ENCODE measurements at places on chromosomes 5 and 9.

DNA sequence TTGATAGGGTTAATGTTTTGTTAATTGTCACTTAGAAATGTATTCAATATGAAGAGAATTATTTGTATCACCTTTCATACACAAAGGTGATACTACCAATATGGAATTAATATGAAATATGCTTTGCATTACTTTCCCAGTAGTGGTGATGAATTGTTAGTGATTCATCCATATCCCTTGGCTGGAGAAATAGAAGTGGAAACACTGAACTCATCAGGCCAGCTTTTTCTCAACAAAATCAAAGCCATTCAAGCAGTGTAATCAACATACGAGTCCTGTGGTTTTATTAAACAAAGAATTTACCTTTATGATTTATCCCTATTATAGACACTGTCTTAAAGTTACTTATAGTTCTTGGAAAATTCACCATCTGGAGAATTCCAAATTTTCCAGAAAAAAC lies 264.0 kb upstream of the MEF2C start:
- DNase-seq, result no peak

DNA sequence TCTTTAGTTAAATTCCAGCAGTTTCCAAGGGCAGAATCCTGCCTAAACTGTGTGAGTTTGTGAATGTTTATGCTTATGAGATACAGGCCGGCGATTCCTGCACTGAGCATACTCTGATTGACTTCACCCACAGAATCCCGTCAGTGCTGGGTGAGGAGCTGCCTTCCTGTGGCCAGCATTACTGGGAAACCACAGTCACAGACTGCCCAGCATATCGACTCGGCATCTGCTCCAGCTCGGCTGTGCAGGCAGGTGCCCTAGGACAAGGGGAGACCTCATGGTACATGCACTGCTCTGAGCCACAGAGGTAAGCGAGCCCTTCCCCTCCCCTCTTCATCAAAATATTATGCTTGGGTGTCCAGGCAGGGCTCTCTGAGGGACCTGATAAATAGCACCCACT lies 103.7 kb downstream of the CMYA5 start:
- DNase-seq, result no peak

GRCh38 chr5:139243425-139243970 lies 45.3 kb upstream of the SIL1 start:
- DNase-seq, result no peak

- no peak for DNase-seq
These were observed 185.2 kb upstream of the TRIM32 start for GRCh38 chr9:116501871-116502270.

DNA sequence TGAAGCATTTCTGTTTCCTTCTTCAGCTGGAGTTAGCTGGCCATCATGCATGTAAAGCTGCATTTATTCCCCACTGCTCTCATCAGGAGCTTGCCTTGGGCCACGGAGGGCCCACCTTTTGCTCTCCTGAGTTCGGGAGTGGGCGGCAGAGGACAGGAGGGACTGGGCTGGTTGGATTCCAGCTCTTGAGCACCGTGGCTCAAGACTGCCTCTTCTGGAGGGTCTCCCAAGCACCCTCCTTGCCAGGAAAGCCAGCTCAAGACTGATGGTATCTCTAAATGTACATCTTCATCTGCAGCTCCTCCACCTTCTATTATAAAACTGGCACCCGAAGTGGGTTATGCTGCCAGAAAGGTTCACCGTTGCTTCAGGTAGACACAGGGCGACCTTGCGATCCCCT lies 399.6 kb upstream of the IRX1 start:
- DNase-seq, result no peak

DNA sequence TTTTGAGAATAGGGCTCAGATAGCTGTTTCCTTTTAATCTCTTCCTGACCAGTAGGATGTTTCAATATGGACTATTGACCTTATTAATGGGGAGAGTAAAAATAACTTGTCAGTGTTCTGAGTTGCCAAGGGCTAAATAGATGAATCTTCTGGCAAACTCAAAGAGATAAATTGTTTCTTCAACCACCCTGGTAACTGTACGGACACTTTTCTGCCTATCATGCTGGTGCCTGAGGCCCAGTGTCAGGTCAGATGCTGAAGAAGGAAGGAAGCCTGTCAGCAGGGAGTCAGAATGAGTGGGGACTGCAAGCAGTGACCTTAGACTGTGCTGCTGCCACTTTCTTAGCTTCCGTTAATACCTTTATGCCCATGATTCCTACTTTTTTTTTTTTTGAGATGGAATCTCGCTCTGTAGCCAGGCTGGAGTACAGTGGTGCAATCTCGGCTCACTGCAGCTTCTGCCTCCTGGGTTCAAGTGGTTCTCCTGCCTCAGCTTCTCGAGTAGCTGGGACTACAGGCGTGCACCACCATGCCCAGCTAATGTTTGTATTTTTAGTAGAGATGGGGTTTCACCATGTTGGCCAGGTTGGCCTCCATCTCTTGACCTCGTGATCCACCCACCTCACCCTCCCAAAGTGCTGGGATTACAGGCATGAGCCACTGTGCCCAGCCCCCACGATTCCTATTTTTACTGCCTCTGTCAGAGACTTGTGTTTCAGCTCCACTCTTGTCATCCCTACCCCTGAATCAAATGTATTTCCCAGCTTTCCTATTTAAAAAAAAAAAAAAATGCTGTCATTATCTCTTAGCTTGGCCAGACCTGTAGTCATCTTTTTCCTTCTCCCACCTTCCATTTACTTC lies 33.7 kb downstream of the TGFBR1 start:
- DNase-seq, result no peak

GRCh38 chr5:3392306-3392939 lies 203.2 kb upstream of the IRX1 start:
- no peak for DNase-seq

GRCh38 chr9:126482361-126483044 lies 131.2 kb upstream of the LMX1B start:
- DNase-seq, result peak; percentile 71

DNA sequence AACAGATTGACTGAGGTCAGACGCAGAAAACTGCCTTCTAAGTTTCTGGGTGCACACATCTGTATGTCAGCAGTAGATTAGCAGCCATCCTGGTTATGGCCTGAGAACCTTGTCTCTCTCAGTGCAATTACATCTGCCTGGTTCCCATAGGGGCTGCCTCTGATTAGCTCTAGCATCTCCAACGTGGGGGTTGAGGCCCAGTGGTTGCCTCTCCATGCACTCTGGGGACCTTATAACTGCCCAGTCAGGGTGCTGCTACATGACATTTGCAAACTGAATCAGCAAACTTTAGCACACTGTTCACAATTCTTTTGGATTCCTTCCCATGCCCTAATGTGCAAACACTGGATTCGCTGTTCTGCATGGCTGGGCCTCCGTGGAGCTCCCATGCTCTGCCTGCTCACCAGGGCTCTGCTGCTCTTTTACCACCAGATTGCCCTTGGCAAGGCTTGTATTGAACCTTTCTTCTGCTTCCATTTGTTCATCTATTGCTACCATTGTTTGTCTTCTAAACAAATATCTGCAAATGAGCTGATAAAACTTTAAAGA lies 36.2 kb downstream of the SNX18 start:
- DNase-seq, result no peak

GRCh38 chr5:73691302-73692080 lies 65.5 kb downstream of the ARHGEF28 start:
- no peak for DNase-seq

GRCh38 chr5:137605411-137605810 lies 106.3 kb upstream of the SPOCK1 start:
- no peak for DNase-seq

DNA sequence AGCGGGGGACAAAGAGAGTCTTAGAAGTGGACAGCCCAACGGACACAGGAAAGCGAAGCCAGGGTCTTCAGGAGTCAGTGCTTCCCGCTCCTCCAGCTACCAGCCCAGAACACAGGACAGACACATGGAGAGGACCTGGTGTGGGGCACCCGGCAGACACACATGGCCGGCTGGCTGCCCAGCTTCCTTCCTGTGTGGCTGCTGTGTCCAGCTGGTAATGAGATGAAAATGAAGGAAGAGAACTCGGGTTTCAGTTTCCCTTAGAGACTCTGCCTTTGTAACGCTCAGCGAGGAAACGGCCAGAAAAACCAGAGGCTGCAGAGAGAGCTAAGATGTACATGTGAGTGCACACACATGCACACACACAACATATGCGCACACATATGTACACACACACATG lies 87.5 kb downstream of the SECISBP2 start:
- DNase-seq, result peak; percentile 79

GRCh38 chr5:124421584-124421983 lies 324.9 kb downstream of the ZNF608 start:
- no peak for DNase-seq

GRCh38 chr5:133081703-133082102 lies 29.9 kb downstream of the HSPA4 start:
- DNase-seq, result no peak

DNA sequence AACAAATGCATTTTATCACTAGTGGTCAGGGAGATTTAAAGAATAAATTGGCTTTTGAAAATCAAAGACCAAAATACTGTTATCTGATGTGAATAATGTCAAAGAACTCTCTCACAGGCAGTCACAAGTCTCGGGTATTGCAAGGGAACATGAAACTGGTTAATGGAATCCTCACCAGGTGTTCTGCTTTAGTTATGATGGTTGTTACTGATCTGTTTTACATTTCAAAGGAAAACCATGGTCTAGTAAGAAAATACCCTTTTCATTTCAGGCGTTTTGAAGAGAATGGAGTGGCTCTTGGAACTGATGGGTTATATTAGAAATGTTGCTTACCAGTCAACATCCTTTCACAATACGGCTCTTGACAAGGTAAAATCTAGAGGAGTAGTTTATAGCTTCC lies 43.4 kb downstream of the HACD4 start:
- no peak for DNase-seq

DNA sequence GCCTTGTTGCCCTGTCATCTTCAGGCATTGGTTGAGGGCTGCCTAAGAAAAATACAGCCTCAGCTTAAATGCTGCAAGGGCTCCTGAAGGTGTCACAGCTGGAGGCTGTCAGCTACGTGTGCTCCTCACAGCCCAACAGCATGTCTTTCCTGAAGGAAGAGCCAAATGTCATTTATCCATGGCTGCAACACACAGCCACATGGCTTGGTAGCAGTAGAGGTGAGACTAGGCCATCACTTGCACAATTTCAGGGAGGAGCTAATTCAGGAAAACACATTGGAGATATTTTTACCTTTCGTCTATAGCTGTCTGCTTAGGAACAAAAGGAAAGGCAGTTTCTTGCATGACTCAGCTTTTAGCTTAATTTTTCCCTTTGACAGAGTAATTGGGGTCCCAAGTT lies 260.7 kb downstream of the SYK start:
- DNase-seq, result no peak

- no peak for DNase-seq
These were observed 89.0 kb downstream of the ARSB start for GRCh38 chr5:78896132-78896531.

GRCh38 chr9:14356351-14357265 lies 42.7 kb upstream of the NFIB start:
- DNase-seq, result no peak

DNA sequence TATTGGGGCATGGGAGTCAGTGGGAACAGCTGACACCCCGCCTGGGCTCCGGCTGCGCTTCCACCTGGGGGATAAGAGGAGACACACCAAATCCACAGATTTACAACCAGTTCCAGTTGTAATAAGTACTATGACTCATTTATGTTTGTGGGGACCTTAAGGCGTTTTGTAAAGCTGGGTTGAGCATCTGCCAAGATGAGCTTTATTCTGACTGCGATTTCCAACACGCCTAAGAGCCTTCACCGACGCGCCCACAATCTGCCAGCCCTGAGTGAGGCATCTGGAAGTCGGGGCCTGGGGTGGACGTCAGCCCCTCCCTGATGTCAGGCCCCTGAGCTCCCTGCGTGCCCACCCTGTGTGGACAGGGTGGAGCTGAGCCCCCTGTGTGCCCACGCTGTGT lies 14.3 kb upstream of the LHX3 start:
- no peak for DNase-seq

DNA sequence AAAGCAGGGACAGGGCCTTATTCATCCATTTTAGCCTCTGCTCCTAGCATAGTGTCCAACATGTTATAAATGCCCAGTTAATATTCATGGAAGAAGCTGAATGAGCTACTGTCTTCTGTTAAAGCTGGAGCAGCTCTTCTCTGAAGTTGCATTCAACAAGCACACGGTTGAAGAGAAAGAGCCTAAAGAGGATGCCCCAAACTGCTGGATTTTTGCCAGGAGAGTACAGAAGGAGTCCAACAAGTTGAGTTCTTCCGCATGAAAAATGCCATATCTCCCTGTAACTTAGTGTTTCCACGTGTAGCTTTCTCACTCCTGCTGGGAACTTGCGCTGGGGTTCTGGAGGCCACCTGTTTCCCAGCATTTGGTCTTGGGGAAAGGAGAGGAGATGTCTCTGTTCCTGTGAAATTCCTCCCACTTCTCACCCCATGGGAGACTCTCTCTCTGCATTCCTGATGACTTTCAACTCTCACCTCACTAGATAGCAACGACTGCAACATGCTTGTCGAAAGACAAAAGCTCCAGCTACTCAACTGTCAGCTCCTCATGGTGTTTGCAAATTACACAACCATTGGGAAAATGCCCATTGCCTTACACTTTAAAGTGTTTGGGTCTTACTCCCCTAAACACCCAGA lies 122.8 kb downstream of the KIF4B start:
- DNase-seq, result no peak

DNA sequence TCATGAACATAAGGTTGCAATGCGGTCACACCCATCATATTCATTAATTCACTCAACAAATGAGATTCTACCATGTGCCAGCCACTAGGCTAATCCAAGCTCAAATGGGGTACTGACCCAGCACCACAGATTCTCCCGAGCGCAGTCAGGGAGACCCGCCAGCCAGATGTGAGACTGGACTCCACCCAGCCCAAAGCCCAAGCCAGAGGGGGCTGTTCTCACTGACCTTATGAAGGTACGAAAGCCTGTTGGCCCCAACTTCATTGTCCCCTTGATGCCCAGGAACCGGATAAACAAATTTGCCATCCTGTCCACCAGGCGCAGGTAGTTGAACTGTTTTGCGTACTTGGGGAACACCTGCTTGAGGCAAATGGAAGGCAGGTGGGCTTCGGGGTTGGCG lies 218.8 kb downstream of the DAB2IP start:
- no peak for DNase-seq

GRCh38 chr5:177553671-177554429 lies 513 bp downstream of the FAM193B start:
- DNase-seq, result no peak

- DNase-seq, result no peak
These were observed 142.9 kb downstream of the DMAC1 start for GRCh38 chr9:7656636-7657035.

DNA sequence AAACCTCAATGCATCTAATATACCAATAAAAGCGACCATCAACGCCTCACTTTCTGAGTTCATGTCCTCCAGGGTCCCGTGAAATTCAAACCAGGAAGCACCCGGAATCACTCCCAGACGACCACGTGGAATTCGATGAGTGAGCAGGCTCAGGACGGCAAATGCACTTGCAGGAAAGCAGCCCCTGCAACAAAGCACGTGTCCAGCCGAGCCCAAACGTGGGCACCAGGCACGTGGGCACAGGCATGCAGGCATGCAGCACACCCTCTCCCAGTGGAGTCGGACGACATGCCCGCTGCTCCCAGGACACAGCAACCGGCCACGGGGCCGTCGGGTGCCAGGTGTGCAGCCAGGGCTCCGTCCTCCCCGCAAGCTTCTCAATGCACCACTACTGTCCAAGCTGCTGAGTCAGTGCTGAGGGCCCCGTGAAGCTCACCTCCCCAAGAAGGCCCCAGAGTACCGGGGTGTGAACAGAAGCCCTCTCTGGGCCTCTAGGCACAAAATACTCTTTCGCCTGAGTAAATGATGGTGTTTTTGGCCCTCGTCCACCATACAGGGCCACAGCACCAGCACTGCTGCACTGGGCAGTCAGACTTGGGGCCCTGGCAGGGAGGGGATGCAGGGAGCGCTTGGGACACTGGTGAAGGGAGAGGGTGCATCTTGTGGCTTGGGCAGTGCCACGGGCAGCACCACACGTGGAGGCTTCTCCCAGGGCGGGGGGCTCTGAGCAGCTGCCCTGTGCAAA lies 87.6 kb downstream of the VAV2 start:
- no peak for DNase-seq
